ENCODE measurements at places on chromosomes 5 and 9.

DNA sequence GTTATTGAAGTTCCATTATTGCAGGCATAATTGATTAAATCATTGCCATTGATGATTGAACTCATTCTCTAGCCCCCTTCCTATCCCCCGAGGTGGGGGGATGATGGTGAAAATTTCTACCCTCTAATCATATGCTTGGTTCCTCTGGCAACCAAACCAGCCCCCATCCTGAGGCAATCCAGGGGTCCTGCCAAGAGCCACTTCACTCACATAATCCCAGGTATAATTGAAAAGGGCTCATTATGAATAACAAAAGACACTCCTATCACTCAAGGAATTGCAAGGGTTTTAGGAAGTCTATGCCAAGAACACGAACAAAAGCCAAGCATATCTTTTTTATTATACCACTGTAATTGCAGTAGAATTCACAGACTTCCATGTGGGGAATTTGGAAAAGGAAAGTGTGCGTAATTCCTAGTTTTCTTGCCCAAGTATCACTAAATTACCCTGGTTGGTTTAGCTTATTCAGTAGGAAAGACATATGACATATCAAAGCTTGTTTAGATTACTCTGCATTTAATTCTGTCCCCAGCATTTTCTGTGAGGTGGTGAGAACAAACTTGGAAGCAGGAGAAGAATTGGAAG lies 130.7 kb upstream of the TAF11L2 start:
- no peak for DNase-seq

DNA sequence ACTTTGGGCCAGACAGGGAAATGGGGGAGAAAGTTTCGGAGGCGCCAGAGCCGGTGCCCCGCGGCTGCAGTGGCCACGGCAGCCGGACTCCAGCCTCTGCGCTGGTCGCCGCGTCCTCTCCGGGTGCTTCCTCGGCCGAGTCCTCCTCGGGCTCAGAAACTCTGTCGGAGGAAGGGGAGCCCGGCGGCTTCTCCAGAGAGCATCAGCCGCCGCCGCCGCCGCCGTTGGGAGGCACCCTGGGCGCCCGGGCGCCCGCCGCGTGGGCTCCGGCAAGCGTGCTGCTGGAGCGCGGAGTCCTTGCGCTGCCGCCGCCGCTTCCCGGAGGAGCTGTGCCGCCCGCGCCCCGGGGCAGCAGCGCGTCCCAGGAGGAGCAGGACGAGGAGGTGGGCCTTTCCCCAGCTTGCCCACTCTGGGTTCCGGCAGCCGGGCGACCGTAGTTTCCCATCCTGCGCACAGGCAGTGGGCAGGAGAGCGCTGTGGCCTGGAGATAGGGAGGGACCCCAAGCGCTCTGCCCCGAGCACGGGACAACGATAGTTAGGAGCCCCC lies 516 bp downstream of the MAST4 start:
- DNase-seq, result no peak

DNA sequence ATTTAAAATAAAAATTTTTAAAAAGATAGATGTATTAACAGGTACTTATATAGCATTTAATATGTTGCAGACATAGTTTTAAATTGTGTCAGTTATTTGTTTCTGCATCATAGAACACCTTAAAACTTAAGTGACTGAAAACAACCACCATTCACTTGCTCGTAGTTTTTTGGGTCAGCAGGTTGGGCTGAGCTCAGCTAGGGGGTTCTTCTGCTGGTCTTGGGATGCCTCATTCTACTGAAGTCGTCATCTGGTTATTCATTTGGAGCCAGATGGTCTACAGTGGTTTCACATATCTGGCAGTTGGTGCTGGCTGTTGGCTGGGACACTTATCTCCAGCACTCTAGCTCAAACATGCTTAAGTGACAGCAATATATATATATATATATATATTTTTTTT lies 29.6 kb downstream of the PSAT1 start:
- no peak for DNase-seq

GRCh38 chr5:68012831-68013230 lies 202.7 kb upstream of the PIK3R1 start:
- no peak for DNase-seq

DNA sequence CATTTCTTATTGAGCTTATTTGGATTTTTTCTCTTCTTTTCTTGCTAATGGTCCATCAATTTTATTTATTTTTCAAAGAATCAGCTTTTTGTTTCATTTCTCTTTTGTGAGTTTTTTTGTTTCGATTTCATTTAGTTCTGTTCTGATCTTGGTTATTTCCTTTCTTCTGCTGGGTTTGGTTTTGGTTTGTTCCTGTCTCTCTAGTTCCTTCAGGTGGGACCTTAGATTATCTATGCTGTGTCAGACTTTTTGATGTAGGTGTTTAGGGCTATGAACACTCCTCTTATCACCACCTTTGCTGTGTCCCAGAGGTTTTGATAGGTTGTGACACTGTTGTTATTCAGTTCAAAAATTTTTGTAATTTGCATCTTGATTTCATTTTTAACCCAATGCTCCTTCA lies 119.8 kb downstream of the GABRG2 start:
- DNase-seq, result no peak

- DNase-seq, result no peak
Observed at GRCh38 chr9:98039607-98040017, 16.9 kb upstream of the NANS start.

DNA sequence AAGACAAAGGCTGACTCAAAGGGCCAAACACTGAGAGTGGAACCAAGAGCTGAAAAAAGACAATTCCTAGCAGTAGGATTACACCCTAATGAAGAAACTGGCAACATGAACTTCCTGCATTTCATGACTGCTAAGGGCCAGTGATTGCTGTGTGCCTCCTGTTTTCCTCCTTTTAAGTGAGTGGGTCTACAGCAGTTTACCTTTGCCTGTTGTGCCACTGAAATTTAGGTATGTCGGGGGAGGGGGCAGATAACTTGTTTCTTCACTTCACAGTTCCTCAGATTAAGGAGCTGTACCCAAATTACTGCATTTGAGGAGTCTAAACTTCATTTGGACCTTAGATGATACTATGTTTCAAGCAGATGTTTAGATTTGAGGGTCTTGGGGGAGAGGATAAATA lies 191.7 kb downstream of the MCTP1 start:
- no peak for DNase-seq

DNA sequence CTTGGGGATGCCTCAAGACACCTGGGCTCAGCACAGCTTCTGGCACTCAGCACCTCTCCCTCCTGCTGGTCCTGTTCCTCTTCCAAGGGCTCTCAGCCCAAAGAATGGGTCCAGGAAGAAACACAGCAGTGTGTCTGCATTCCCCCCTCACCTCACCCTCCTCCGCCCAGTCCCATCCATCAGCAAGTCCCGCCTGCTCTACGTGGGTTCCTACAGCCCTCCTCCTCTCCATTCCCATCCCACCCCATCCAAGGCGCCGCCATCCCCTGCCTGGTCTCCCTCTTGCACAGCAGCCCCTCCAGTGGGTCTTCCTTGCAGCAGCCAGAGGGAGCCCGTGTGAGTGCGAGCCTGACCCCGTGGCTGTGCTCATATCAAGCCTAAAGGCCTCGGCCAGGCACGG lies 52.3 kb upstream of the RPL26L1 start:
- no peak for DNase-seq

DNA sequence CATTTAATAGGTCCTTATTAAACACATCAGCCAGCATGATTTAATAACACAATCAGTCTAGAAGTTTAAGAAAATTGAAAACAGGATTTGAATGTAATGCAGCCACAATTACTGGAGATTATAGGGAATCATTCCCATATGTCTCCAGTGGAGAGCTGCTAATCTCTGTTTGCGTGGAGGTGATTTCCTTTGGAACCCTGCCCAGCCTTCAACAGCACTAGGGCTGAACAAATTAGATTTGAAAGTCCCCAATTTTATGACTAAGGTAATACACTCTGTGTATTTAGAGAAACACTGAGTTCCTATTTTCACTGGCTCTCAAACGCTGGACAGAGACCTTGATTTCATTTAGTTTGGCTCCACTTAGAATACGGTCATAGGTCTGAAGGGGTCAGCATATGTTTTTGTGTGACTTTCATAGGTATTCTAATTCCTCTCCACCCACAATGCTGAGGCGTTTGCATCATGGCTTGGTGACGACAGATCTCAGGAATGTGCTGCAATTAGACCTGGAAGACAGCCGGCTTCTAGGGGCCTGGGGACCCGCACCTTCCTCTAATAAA lies 508.3 kb downstream of the EBF1 start:
- DNase-seq, result no peak

DNA sequence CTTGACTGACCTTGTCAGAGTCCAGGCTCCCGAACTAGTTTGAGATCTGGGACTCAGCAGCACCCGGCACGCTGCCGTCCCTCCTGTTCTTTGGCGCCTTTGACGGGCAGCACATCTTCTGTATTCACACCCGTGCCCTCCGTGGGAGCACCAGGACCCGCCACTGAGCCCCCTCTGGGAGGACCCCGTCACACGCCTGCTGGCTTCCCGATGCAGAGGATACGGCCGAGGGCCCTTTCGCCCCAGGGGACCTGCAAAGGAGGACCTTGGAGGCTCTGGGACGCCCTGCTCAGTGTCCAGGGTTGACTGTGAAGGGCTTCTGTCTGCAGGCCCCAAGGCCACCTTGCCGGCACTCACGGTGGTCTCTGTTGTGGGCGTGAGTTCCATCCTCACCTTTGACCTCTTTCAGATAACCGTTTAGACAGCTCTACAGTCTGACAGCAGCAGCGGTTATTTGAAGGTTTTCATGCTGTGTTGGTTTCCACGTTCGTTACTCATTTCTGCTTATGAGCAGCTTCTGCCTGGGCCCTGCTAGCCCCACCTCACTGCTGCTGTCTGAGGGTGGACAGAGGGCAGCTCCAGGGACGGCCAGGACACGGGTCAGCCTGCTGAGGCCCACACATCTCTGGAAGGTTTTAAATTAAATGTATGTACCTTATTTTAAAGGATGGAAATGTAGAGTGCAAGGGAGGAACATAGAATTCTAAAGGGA lies 12.6 kb upstream of the EXOC3 start:
- no peak for DNase-seq

DNA sequence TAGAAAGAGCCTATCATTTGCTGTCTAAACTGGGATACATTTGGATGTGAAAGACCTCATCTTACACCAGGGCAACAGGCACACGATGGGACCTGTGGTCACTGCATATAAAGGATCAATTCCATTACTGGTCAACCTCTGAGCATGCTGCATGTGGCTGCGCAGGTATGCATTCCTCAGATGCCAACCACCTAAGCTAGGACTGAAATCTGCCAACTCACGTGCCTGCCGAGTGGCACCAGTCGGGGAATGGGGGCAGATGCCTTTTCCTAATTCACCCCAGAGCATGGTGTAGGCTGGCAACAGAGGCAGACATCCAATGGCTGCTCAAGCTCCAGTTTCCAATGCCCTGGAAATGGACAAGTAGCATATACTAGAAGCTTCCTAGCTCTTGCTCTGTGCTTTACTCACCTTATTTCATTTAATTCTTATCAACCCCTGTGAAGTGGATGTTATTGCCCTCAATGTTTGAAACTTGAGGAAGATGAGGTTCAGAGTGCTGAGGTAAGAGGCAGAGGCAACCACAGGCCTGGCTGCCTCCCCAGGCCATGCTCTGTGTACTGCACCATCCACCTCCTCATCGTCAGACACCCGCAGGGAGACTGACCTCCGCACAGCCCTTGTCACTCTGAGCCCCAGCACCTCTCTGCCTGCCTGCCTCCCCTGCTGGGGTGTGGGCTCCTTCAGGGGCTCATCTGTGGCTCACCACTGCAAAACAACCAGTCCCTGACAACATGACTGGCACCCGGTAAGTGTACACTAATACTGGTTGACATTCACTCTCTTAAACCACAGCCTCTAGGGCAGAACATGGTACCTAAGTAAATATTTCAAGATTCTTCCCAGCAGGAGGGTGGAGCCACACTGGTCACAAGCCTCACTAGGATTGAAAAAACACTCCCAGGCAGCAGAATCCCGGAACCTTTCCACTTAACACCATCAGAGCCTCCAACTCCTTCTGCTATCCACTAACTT lies 228.5 kb downstream of the CRB2 start:
- DNase-seq, result no peak

- no peak for DNase-seq
Observed at GRCh38 chr9:97179616-97180015, 127.8 kb upstream of the CCDC180 start.

- no peak for DNase-seq
Observed at GRCh38 chr9:137694962-137695875, 76.4 kb downstream of the EHMT1 start.

DNA sequence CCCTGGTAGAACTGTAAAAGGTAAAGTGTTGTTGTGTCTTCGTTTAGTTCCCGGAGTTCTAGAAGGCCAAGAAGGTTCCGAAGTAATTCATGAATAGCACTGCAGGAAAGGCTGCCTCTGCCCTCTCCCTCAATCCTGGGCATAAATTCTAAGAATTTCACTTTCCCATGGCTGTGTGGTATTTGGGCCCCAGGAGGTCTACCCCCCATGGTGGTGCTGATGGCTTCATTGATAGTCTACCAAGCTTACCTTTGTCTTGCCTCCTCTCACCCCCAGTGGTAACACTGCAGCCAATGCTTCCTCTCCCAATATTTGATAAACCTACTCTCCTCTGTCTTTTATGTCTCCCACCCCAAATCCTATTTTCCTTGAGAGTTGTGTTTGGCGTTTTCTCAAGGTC lies 39.5 kb downstream of the ADAMTS16 start:
- DNase-seq, result no peak

DNA sequence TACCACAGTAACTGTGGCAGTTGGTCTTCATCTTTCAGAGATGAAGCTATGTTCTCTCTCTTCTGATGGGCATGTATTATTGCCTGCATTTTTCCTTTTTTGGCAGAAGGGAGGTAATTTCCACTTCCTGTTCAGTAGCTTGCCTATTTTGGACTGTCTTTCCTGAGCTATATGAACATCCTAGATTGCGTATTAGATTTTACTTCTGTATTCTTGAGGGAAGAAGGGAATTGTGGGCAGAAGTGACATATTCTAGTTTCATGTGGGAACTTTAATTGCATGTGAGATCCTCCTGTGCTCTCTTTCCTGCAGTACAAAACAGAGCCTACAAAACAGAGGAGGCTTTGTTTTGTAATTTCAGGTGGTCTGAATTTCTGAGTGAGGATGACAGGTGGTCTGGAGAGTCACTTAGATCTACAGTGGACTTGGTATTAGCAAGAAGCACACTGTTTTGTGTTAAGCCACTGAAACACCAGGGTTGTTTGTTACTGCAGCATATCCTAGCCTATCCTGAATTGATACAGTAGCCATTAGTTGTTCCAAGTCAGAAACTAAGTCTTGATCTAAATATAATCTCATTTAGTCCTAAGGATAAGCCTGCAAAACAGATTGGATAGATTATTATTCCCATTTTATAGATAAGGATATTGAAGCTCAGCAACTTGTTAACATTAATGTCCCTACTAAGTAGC lies 68.1 kb downstream of the AOPEP start:
- DNase-seq, result no peak

GRCh38 chr5:111583758-111584203 lies 71.4 kb upstream of the STARD4 start:
- DNase-seq, result no peak

Data from stimulated activated CD8-positive, alpha-beta memory T cell treated with anti-CD3 and anti-CD28 coated beads, Interleukin-12 subunit alpha, Interleukin-12 subunit beta, amount 100 ng/mL, for 4 hours (primary cell).